ENCODE measurements at places on chromosomes 3 and 15.
A peak's percentile ranks its signal among the peaks of the same experiment; 100 is the strongest.

DNA sequence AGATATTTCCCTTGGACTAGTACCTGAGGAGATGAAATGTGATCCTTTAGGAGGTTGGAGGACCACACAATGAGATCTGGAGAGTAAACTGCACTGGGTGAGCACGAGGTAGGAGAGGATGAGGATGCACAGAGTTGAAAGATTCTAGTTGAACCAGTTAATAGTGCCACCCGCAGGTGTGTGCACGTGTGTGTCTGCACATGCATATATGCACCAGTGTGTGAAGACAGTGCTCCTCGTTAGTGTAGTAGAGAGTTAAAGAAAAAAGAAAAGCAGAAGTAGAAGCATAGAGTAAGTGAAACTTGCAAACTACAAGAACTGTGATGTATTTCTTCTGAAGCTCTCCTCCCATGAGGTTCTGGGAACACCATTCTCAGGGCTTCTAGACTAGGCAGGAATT, 8.4 kb downstream of the MED12L start:
- DNase-seq = no peak

DNA sequence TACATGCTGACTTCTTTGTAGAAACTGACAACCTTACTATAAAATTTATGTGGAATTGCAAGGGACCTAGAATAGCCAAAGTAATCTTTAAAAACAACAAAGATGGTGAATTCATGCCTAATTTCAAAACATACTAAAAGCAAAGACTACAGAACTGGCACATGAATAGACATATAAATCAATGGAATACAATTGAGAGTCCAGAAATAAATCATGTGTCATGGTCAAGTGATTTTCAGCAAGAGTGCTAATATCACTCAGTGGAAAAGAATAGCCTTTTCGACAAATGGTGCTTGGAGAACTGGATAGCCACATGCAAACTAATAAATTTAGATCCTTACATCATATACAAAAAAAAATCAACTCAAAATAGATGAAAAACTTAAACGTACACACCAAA, 8.7 kb downstream of the IMPG2 start:
- no peak for DNase-seq

DNA sequence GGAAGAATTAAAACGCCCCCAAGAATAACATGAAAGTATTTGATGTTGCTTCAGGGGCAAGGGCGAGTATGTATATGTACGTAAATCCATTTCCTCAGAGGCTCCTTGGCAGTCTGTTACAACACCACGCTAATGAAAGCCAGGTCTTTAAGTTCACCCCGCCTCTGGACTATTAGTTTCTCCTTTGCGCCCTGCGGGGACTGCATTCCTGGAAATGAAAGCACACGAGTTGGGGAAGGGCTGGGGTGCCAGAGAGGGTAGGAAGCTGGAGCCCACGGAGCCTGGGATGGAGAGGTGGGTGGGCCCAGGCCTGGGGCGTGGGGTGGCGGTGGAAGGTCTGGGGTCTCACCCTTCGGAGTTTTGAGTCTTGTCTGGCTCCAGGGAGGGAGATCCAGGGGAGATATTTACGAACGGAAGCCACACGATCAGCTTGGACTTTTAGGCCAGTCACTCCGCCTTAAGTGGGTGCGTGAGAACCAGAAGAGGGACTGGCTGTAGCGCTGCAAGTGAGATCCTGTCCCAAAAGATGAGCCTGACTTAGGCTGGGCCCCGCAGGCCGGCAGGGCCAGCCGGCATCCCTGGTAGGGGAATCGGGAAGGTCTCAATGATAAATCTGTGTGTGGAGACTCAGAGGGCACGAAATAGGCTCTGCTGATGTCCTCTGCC, 1.6 kb upstream of the PLCL2 start:
- DNase-seq = no peak

GRCh38 chr15:58694641-58695398, 54.7 kb downstream of the ADAM10 start:
- peak; percentile 10 for DNase-seq

- DNase-seq = no peak
Observed at GRCh38 chr15:52361494-52361893, 65.9 kb upstream of the MYO5C start.

DNA sequence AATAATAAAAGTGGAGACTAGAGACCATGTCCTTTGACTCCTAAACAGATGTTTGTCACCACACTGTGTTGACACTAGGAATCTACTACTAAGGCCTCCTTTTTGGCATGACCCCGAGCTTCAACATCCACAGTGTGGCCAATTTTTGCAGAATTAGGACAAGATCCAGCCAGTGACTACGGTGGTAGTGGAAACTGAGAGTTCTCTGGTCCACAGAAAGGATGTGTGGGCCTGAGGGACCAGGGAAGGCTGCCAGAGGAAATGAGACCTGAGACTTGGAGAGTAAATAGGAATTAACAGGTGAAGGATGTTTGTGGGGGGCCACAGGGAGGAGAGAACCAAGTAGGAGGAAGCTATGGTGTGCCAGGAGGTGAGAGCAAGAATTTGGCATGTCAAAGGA, 122.7 kb downstream of the CHCHD6 start:
- DNase-seq = no peak

GRCh38 chr15:60672400-60672799, 193.5 kb upstream of the ICE2 start:
- DNase-seq = no peak

GRCh38 chr15:48992545-48992944, 28.8 kb upstream of the SHC4 start:
- no peak for DNase-seq

Data from cardiac muscle cell (in vitro differentiated cells and primary cell).